ENCODE measurements at places on chromosomes 1 and 21.

DNA sequence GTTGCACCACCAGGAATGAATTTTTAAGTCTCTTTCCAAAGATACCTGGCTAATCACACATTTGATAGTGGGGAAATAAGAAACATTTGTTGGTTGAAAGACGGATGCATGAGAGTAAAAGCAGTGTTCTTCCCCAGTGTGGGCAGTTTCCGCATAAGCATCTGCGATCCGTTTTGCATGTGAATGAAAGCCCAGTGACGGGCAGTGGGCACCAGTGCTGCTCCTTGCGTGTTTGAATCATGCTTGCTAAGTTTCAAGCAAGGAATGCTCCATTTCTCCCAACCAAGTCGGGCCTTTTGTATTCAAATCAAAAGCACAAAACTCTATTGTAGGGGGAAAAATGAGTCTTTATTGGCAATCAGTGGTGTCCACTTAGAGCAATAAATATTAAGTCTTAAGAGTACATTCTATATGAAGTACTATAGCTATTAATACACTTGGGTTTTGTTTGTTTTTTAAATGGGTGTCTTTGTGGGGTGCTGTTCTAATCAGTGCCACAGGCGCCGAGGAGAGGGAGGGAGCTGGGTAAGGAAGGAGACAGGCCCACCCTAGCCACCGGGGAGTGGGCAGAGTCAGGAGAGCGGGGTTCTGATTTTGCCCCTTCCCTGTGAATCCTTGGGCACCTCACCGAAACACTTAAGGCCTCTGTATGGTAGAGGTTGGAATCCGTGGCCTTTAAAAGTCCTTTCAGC is 750 bp upstream of the PTGFRN start:
- DNase-seq: no peak

DNA sequence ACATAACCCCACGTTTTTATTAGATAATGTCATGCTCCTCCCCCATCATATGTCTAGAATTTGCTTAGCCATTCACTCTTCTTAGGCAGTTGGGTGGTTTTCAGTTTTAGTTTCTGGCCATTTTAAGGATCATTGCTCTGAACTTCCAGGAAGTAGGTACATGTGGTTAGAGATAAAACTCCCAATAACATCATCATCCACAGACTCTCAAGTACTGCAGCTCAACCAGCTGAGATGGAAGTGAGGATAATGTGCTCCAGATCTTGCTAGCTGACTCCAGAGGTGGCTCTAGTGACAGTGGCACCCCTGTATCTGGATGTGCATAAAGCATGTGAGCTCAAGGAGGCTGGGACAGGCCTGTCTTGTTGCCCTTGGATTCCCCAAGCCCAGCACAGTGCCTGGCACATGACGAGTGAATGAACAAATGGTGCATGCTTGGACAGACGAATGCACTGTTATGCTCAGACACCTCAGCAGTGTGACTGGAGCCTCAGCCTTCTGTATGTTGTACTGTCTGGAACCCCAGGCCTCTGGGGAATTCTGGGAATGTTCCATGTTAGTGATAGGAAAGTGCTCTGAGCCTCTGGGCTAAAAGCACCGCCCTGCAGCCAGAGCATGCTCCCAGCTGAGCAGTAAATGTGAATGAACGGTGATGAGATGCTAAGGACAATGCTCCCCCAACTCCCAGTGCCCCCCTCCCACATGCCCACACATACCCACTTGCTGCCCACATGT is 16.4 kb upstream of the KCNN3 start:
- no peak for DNase-seq

- DNase-seq: no peak
These were observed 89.4 kb downstream of the DTL start for GRCh38 chr1:212124690-212125582.

GRCh38 chr1:211735208-211736170 is 60.1 kb upstream of the NEK2 start:
- peak; percentile 84 for DNase-seq

GRCh38 chr1:228087771-228088251 is 5.3 kb downstream of the ARF1 start:
- DNase-seq: peak; percentile 58

- peak; percentile 54 for DNase-seq
These were observed 44.5 kb downstream of the SLC22A15 start for GRCh38 chr1:116020668-116021272.

DNA sequence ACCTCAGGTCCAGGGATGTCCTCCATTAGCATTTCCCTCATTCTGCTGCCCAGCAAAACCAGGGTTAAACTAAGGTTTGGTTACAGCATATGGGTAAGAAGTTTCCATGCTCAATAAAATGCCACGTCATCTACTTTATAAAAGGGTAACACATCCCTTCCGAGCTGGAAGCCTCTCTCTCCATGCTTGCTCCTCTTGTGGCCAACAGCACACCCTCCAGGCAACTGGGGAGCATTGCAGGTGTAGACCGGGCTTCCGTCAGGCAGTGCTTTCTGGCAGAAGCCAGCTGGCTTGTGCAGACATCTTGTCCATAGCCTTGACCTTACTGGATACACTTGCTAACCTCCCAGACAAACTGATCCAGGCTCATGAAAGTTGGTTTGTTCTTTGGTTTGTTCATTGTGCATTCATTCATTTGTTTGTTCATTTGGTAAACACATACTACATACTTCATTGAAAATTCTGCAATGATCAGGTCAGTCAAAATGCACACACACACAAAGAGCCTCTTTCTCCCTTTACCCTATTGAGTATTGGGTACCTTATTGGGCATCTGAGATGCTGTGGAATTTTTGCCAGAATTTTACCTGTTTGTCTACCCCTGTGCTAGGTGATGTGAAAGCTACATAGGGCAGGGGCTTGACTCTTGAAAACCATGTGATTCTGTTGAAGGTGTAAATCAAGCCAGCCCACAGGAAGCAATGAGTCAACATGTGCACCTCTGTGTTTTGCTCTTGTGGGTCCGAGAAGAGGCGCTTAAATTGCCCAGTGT is 422.8 kb downstream of the CAMTA1 start:
- peak; percentile 59 for DNase-seq

- DNase-seq: no peak
These were observed 11.6 kb downstream of the ENO1 start for GRCh38 chr1:8866792-8867415.

- DNase-seq: no peak
These were observed 94.0 kb upstream of the KCND3 start for GRCh38 chr1:112083487-112083886.

- DNase-seq: no peak
These were observed 186.1 kb downstream of the TRABD2B start for GRCh38 chr1:47810964-47811682.

DNA sequence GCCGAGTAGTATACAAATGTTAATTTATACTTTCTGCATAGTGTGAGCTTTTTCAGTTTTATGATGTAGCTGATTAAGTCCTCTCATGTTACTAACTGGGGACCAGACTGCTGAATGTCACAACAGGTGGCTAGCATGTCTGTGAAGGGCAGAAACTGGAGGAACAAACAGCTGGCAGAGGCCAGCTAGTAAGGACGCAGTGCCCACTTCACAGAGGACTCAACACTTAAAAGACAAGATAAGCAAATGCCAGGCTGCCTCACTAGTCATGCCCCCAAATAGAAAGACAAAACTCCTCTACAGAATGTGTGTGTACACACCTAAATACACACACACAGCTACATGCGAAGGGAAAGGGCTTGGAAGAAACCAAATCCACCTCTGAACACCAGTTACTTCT is 73.8 kb upstream of the ZNF678 start:
- DNase-seq: no peak
